Tibial nerve (tissue), 4 donors: ENCODE measurements at places on chromosomes 1 and 21. TPM values are rescaled to one million over a fixed set of nuclear protein-coding genes. Genes with fewer than 3 reads are reported as not detected.

DNA sequence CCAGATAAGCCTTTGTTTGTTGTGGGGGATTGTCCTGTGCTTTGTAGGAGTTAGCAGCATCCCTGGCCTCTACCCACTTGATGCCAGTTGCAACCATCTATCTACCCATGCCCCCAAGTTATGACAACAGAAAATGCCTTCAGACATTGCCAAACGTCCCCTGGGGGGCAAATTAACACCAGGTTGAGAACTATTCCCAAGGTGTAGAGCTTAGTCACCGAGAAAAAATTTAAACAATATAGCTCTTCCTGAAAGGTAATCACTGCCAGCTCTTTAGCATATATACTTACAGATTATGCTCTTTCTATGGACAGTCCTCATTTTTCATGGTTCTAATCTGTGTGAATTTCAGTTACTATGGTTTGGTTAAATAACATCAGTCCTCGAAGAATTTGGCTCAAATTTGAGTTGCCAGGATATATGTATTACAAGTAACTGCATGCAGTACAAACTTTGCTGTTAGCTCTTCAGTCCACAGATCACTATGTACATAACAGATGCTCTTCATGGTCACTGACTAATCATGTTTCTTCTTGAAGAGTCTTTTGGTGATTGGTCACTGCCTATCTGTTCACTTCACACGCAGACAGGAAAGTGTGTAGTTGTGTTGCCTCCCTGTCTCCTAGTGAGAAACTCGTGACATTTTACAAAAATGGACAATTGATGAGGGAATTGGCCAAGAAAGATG is 25.2 kb downstream of the MAPKAPK2 start:
- DNase-seq: no peak

GRCh38 chr21:16078382-16078781 is 348.6 kb downstream of the USP25 start:
- DNase-seq: no peak

DNA sequence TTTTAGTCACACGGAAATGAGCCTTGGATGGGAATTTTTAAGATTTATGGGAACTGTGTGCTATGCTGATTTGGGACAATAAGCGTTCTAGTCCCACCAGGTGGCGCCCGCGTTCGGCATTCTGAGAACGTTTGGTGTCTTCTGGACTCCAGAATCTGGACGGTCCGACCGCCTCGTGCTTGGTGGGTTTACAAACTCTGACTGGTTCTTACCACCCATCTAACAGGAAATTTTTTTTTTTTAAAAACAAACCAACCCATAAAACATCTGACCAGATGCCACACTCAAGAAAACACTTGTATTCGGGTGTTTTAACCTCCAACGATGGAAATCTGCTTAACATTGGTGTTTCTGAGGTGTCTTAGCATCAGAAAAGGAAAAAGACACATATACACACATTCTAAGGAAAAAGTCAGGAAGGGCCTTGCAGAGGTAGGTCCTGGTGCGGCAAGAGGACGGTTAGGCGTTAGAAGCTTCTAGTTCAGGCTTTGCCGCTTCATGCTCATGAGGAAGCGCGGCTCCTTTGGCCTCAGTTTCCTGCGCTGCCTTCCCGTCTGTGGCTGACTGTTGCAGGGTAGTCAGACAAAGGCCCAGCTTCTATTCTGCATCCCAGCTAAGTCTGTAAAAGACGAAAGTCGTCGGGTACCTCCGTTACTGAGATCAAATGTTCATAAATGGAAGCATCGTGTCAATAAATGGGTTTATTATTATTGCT is 814 bp upstream of the DYRK3 start:
- peak; percentile 91 for DNase-seq

DNA sequence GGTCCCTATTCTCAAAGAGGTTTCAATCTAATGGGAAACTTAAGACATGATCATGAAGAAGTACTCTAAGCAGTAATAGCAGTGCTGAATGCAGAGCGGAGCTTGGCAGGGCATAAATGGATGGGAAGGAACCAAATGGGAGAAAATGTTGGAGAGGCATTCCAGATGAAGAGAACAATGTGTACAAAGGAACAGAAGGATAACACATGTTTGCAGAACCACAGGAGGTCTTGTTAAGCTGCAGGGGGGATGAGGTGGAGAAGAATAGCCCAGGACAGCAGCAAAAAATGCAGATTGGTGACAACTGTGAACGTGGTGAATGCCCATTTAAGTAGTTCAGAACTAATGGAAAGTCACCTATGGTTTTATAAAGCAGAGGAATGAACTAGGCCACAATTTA is 99.1 kb downstream of the ASTN1 start:
- no peak for DNase-seq

GRCh38 chr1:175277783-175278733 is 85.5 kb upstream of the KIAA0040 start:
- no peak for DNase-seq

DNA sequence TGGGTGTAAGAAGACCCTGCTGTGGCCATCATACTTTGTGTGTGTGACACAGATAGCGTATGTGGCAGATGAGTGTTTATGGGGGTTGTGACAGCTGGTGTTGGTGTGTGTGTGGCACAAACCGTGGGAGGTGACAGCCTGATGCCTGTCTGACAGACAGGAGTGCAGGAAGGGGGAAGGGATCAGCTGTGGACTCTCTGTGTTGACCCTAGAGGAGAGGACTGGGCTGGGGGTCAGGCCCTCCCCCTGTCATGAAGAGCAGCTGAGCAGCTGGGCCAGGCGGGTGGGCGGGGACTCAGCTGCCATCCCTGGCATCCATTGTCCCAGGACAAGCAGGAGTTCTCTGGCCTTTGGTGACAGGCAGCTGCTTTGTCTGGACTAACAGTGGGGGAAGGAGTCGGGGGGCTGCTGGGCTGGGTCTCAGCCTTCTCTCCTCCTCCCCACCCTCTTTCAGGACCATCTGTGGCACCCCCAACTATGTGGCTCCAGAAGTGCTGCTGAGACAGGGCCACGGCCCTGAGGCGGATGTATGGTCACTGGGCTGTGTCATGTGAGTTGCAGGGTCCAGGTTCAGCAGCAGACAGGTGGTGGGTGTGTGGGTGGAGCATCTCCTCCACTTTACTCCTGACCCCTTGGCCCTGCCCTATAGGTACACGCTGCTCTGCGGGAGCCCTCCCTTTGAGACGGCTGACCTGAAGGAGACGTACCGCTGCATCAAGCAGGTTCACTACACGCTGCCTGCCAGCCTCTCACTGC is 2.3 kb downstream of the PLK3 start:
- DNase-seq: no peak

GRCh38 chr21:45309069-45309986 is 21.6 kb upstream of the POFUT2 start:
- DNase-seq: no peak

DNA sequence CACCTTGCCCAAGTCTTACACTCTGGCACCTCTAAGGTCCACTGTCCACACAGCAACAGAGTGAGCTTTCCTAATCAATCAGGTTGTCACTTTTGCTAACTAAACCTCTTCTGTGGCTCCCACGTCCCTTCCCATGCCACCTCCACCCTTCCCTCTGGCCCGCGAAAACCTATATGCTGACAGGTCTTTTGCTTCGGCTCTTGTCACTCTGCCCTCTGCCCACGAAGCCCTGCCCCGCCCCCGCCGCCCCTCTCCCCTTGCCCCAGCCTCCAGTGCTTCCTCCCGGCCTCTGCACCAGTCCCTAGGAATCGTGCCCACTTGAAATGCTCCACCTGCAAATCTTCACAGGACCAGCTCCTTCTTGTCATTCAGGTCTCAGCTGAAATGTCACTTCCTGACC is 8.1 kb downstream of the TP53BP2 start:
- no peak for DNase-seq

- DNase-seq: no peak
Observed at GRCh38 chr1:11453742-11454491, 25.0 kb upstream of the DISP3 start.

GRCh38 chr1:234978397-234979295 is 150.0 kb downstream of the TOMM20 start:
- DNase-seq: no peak

GRCh38 chr1:224124220-224124619 is 10.3 kb downstream of the FBXO28 start:
- no peak for DNase-seq

The TMEM125 gene
- total RNA-seq: 2.6 TPM

The C1orf116 gene
- 0.44 TPM for total RNA-seq
